ENCODE measurements at places on chromosomes 6 and 20.

DNA sequence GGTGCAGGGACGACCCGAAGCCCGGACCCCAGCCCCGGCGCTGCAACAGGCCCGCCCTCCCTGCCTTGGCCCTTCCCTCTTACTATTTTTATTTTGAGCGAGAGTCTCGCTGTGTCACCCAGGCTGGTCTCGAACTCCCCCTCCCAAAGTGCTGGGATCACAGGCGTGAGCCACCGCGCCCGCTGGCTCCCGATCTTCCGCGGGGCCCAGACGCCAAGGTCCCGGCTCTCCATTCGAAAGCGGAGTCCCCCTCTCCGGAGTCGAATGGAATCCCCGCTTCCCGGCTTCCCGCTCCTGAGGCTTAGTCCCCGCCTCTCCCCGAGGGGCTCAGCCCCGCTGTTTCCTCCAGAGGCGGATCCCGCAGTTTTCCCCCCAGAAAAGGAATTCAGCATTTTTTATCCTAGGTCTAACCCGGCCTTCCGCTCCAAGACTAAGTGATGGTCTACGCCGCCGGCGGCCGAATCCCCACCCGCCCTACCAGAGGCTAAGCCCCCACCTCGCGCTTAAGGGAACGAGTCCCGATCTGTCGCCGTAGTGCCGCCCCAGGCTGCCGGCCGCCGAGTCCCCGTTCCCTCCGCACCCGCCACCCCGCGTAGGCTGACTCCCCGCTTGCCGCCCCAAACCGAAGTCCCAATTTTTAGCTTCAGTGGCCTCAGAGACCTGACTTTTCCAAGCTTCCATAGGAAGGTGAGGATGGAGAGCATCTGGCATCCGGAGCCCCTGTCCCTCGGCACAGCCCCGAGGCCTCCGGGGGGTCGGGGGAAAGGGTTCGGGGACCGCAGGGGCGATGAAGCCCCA lies 11.5 kb upstream of the TMC2 start:
- peak; percentile 65 for DNase-seq

DNA sequence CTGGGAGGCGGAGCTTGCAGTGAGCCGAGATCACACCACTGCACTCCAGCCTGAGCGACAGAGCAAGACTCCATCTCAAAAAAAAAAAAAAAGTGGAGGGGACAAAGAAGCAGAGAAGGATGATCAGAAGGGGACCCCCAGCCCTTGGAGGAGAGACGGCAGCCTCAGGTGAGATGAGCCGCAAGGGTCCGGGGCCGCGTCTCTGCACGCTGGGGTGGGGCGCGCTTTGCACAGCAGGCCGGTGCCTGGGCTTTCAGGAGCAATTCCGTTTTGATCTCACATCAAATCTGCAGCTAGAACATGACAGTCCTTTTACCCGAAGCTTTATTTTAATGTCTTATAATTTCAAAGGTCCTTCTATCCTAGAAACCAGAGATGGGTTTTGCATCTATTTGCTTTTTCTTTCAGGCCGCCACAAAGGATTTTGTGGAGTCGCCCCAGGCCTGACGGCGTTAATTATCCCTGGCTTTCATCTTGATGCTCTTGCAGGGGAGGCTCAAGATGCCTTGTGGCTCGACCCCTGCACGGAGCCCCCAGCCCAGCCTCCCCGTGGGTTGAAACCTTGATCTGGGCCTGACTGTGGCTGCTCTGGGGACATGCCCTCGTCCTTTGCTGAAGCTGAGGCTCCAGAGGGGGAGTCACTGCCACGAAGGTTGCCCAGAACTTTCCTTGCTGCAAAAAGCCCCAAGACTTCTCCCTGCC lies 17.3 kb downstream of the HRH3 start:
- DNase-seq = no peak

- DNase-seq = no peak
Observed at GRCh38 chr6:52104979-52105378, 17.6 kb upstream of the PKHD1 start.

DNA sequence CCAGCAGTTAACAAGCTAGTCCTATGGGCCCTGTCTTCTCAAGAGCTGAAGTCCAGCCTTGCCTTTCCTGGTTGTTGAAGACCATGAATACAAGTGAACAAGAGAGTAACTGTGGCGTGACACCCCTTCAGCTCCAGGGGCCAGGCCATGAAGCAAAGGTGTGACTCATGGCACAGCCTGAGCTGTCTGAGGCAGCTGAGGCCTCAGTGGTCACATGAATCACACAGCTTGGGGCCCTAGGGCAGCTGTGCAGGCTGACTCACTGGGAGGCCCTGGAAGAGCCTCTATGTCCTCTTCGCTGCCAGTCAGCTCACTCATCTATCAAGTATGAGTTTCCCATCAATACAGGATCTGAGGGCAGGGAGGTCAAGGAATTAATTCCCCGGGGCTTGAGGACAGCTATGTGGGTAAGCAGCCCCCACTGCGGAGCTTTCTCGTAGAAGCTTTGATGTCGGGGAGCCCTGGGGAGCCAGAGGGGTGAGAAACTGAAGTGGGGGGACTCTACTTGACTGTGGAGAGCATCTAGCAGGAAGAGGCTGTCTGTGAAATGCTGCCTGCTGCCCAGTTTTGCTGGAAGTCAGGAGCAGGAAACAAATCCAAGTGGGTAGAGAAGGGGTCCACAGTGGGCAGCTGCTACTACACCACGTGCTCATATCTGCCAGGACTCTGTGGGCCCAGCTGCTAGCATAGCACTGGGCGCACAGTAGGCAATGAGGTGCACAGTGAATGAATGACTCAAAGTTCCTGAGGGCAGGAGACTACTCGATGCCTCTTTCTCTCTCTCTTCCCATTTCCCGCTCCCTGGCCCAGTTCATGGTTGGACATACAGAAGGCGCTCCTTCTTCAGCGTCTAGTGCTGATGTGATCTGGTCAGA lies 13.7 kb upstream of the FAM83C start:
- DNase-seq = no peak

GRCh38 chr6:71482742-71483141 lies 194.1 kb downstream of the OGFRL1 start:
- DNase-seq = no peak

Measured in 8988T (cell line).